Stimulated activated CD8-positive, alpha-beta memory T cell treated with anti-CD3 and anti-CD28 coated beads, Interleukin-7, amount 100 ng/mL, for 1 hour (primary cell): ENCODE measurements at places on chromosomes 2 and 18.

- no peak for DNase-seq
These were observed 56.7 kb upstream of the EPB41L3 start for GRCh38 chr18:5600378-5601071.

DNA sequence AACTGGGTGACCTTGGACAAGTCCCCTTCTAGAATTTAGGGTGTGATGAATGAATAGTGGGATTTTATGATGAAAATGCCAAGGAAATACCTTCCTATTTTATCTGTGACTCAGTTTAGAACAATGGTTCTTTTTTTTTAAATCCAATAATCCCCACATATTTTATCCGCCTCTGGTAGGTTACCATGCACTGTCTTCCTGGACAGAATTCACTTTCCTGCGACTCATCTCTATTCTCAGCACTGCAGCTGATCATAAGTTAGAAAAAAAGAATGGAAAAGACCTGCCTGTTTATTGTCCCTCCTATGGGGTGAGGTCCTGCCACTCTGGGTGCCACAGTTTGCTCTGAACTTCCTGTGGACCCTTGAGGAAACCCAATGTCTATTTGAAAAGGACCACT, 73.1 kb downstream of the IRS1 start:
- DNase-seq = no peak

DNA sequence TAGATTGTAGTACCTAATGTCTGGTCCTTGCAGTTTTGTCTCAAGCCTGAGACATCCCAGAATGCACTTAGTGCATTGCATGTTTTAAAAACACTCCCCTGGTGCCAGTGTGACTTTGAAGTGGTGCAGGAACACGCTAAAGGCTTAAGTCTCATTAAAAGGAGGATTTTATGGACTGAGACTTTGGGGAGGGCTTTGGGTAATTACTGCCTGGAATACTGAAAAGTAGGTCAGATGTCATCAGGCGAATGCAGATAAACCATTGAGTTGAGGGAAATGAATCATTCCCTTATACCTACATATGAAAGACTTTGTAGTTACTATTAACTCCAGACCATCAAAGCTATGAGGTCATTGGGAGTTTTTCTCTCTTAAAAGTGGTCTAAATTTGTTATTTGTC, 3.0 kb upstream of the OSBPL1A start:
- no peak for DNase-seq

DNA sequence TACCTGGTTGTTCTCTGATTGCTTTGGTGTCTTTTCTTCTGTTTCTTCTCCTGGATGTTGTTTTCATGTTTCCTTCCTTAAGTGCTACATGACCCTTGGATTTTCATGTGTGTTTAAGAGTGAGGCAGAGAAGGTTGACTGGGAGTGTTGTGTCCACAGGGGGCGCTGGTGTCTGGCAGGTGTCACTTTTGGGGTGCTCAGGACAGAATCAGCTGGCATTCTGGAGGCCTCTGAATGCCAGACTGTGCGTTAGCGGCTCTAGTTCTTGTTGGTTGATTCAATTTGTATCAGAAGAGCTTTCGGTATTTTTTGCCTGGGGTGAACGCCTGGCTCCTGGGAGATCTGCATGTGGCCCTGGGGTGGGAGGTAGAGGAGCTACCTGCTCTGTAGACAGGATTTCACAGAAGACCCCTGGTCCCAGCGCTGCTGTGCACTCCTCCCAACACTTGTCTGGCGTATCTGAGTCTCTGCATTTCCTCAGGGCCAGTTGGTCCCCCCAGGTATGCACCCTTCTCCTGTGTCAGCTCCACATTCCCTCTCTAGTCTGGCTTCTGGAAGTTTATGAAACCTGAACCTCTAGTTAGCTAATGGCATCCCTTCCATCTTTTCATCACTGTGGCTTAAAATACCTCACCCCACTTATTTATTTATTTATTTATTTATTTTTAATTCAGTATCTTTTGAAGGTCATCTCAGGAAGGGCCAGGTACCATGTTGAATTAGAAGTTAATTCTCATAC, 1.1 kb downstream of the GREB1 start:
- DNase-seq = no peak

DNA sequence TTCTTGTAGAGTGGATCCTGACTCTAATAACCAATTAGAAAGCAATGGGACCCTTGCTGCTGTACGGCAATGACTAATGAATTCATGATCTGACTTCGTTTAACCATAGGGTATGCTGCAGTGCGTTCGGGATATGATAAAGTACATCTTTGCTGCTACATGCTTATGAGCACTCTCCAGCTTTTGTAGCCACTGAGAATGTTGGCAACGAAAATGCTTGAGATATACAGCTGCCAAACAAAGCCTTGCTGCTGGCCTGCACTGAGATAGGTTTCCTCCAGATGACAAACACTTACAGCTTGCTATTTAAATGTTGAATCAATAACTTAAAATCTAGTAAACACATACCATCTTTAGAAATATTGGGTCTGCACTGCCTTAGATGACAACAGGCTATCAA, 372.4 kb upstream of the SLC8A1 start:
- DNase-seq = no peak

DNA sequence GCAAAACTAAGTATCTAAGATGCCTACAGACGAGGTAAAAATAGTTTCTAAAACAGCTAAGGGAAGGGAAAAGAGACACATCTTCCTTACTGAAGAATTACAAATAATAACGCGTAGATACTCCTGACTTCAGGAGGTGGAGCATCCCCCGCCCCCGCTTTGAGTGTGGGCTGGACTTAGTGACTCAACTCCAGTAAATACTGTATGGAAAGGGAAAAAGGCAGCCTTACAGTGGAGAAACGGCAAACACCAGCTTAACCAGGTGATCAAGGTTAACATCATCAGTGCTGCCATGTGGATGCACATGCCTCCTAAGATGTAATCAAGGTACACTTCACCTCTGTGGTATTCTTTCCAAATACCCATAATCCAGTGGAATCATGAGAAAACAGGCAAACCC, 47.9 kb downstream of the HADHB start:
- DNase-seq = no peak

GRCh38 chr2:162244541-162245031, 1.3 kb upstream of the FAP start:
- no peak for DNase-seq

GRCh38 chr2:873651-874580, 76.7 kb upstream of the SNTG2 start:
- DNase-seq = no peak

GRCh38 chr2:16069663-16069932, 129.2 kb downstream of the MYCN start:
- DNase-seq = no peak

DNA sequence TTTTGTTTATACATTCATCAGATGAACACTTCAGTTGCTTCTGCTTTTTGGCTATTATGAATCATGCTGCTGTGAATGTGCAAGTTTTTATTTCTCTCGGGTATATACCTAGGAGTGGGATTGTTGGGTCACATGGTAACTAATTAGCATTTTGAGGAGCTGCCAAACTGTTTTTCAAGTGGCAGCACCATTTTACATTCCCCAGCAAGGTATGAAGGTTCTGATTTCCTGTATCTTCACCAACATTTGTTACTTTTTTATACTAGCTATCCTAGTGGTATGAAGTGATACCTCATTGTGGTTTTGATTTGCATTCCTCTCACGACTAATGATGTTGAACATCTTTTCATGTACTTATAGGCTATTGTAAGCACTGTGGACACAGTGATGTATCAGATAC, 53.9 kb downstream of the DYNC1I2 start:
- no peak for DNase-seq

DNA sequence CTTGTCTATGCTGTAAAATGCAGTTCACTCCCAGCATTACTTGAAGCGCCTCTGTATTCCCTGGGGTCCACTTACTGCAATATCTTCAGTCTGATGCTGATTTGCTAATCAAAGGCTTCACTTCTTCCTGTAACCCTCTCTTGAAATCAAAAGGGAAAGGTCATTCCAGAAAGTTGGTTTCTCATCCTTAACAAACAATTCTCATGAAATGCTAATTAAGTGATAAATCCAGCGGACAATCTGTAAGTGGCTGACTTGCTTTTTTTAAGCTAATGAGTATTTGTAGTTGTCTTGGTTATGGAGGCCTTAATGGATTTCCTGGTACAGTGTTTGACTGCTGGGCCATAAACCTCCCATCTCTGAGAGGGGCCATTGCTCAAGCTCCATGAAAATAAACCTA, 499.6 kb upstream of the HS6ST1 start:
- no peak for DNase-seq

DNA sequence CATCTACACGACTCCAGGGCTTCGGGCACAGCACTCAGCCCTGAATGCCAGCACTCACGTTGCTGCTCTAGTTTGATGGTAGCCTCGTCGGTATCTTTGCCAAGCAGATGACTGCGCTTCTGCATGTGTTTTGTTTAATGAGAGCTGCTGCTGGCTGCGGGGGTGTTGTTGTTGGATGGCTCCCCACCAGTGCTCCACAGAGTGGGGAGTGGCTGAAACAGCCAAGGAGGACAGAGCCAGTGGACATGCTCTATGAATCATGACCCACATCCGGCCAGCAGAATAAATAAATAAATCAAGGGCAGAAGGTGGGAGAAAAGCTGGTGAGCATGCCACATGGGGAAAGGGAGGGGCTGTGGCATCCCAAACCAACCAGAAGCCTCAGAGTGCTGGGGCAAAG, 131.2 kb upstream of the SOX11 start:
- no peak for DNase-seq

DNA sequence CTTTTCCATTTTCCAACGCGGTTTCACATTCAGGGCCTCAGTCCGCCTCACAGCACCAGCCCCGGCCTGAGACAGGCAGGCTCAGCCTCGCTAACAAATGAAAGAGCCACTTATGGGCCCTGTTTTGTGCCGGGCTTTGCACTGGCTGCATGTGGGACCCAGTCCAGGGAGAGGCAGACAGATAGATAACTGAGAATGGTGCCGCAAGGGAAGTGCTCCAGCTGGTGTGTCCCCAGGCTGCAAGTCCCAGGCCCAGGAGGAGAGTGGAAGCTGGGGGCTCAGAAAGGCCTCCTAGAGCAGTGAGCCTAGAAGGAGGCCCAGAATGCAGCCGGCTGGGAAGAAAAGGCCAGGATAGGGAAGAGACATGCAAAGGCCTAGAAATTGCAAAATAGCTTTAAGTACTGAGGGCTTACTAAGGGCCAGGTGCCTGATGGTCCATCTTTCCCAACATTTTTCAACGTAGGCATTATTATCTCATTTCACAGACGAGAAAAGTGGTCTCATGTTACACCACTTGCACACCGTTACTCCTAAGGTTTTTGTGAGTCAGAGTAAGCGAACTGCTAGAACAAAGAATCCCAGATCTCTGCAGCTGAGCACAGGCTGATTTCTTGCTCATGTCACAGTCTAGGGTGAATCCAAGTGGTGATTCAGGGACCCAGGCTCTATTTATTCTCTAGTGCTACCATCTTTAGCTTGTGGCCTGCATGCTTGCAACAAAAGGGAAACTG, 26.0 kb downstream of the ADRA2B start:
- no peak for DNase-seq

DNA sequence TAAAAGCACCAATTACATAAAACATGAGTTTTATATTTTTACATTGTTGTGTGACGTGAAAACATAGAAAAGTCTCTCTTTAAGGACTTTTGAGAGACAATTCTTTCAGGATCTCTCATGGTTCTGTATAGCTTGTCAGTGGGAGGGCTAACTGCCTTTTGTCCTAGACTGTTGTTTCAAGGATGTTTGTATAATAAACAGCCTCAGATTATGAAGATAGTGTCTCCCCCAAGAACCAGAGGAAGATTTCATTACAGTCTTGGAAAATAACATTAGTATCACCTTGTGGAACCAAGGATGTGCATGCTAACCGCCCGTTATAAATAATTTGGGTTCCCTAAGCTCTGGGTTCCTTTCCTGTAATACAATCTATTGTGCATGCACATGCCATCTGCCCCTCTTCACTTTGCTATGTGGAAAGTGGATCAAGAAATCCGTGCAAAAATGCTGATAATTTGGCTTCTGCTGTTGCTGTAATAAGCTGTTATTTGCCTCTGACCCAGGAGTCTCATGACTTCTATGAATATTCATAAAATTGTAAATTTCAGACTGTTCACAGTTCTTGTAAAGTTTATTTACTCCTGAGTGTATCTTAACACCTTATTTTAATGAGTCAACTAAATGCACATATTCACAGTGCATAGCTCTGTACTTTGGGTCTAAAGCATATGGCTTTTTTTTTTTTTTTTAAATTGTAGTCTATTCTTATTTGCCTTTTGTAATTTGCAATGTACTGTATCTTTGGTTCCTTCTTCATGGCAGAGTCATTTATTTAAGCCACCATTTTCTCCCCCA, 265.5 kb downstream of the PTH2R start:
- no peak for DNase-seq

GRCh38 chr2:239283961-239284795, 116.6 kb downstream of the HDAC4 start:
- DNase-seq = no peak

DNA sequence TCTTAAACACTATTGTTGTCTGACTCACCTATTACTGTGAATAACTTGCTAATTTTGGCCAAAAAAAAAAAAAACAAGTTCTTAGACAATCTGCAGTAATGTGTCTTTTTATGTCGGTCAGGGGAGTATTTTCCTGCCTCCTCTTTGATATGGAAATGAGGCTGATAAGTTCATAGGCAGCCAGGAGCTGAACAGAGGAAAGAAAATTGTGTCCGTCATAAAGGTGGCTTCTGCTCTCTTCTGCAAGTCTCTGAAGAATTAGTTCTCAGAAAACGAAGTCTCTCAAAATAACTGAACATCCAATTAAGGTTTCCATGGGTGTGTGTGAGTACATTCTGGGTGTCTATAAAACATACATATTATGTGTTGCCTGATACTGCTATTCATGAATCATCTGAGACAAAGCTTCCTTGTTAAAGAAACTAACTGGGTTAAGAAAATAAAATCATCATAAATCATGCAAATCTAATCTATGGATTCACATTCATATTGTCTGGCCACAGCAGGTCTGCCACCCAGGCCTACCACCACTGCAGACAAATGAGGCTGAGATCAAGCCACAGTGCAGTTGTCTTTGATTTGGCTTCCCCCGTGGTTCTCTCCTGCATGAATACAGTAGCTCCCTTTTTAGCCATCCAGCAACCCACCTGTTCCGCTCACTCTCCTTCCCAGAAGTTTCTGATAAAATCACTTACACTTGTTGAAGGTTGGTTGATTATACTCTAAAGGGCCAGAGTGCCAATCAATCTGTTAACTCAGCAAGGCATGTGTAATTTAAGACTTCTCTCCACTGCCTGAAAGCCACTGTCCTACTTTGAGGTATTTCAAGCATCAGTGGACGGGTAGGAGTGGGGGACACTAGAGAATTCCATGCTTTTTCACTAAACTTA, 19.4 kb upstream of the SP5 start:
- no peak for DNase-seq

DNA sequence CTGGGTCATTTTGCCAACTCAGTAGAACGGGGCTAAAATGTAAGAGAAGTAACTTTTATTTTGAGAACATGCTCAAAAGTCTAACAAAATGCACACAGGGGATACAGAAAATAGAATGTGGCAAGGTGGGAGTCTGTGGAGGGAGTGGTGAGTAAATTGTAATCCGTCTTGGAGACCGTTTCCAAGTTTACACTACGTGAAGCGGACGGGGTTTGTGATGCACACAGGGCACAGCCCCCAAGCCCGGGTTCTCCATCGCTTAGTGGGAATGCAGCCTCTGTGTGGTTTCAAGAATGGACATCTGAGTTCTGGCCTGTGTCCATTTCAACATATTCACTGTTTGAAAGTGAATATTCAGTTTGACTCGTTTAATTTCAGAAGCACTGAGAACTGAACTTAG, 65.0 kb upstream of the TMEM18 start:
- no peak for DNase-seq

- no peak for DNase-seq
These were observed 621.3 kb downstream of the SUCLG1 start for GRCh38 chr2:83837823-83838222.
